CD14-positive monocyte (primary cell): ENCODE measurements at places on chromosomes 6 and 20.

DNA sequence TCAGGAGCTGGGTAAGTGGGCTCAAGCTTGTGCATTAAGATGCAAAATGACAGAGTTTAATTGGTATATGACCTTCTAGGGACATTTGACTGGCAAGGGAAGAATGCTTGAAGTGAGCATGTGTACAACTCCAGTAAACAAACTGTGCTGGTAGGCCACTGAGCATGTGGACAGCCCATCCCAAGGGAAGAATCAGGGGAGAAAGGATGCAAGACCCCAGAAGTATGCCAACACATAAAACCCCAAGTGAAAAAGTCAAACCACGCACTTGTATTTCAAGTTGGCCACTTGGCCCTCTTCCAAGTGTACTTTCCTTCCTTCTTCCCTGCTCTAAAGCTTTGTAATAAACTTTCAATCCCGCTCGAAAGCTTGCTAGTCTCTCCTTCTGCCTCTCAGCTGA lies 10.4 kb upstream of the THBD start:
- H3K27ac ChIP-seq: no peak overlapping the region
- H3K4me3 ChIP-seq: no peak overlapping the region
- no peaks in the 10 kb centered on the region for H3K36me3 ChIP-seq
- H3K27me3 ChIP-seq: no peaks in the 10 kb centered on the region

DNA sequence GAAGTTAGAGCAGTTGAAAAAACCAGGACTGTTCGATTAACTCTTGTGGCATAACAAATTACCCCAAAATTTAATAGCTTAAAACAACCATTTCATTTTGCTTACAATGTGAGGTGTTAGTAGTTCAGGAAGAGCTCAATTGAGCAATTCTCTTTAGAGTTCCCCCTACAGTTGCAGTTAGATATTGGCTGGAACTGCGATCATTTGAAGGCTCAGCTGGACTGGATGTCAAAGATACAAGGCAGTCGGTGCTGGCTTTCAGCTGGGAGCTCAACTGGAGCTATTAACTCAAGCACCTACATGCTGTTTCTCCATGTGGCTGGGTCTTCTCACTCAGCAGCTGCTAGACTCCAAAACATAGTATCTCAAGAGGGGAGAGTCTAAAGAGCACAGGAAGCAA lies 96.0 kb upstream of the LOC128125822 start:
- no peak overlapping the region for H3K27ac ChIP-seq
- H3K4me1 ChIP-seq: no peaks in the 10 kb centered on the region
- no peak overlapping the region for H3K4me3 ChIP-seq
- DNase-seq: no peak
- H3K36me3 ChIP-seq: no peaks in the 10 kb centered on the region

DNA sequence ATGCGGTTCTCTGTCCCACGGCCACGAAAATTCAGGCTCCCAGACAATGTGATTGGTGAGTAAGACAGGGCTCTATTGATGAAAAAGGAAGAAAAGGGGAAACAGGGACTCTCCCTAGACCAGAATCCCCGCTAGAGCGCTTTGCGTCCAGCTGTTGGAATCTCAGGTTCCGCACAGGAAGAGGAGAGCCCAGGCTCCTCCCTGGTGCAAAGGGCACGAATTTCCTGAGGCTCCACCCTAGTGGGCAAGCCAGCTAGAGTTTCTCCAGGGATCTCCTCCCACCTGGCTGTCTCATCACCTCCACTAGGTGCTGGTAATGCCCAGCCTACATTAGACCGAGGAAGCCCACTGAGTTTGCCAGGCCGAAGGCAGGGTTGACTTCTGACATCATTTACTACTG lies 135.9 kb upstream of the SOX4 start:
- no peaks in the 10 kb centered on the region for H3K36me3 ChIP-seq
- H3K27ac ChIP-seq: no peak overlapping the region

DNA sequence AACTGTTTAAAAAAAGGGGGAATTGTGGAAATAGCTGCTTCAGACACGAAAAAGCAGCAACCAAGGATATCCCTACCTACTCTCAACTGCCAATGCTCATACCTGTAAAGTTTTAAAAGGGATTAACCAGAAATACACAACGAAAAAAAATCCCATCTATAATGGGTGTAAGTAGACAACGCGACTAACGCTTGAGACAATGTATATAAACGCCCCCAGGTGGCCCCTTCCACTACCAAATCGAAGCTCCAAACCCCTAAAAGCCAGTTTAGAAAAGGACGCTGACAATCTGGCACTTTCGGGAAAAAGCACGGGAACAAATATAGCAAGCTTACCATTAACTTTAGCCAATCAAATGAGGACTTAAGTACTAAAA lies 94.5 kb upstream of the BTN3A2 start:
- no peaks in the 10 kb centered on the region for H3K27me3 ChIP-seq
- DNase-seq: no peak

GRCh38 chr20:5933802-5934436 lies 16.4 kb downstream of the TRMT6 start:
- no peaks in the 10 kb centered on the region for H3K27me3 ChIP-seq
- no peak for DNase-seq
- H3K27ac ChIP-seq: no peak overlapping the region
- peaks cover 14% of the 10 kb centered on the region for H3K36me3 ChIP-seq

DNA sequence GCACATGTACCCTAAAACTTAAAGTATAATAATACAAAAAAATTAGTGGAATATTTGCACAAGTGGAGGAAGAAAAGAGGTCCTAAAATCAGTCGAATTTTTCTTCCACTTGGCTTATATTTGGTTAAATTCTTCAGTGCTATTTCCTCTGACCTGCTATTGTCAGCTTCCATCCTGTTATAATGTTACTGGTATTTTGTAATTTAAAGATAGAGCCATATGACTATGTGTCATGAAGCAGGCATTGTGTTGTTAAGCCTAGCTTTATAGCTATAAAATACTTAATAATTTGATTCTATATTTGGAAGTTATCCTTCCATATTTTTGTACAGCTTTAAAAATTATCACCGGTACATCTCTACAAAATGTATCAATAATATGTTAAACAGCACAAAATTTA lies 455.9 kb upstream of the MARCKS start:
- no peak overlapping the region for H3K27ac ChIP-seq
- no peak for DNase-seq
- H3K4me3 ChIP-seq: no peak overlapping the region
- H3K4me1 ChIP-seq: no peaks in the 10 kb centered on the region

- DNase-seq: no peak
- H3K4me3 ChIP-seq: no peak overlapping the region
- no peaks in the 10 kb centered on the region for H3K36me3 ChIP-seq
- no peaks in the 10 kb centered on the region for H3K4me1 ChIP-seq
- no peak overlapping the region for H3K27ac ChIP-seq
- no peaks in the 10 kb centered on the region for H3K27me3 ChIP-seq
Observed at GRCh38 chr6:168049277-168049676, 29.7 kb downstream of the FRMD1 start.
